ENCODE measurements at places on chromosomes 4 and X.

GRCh38 chrX:44332437-44332836 lies 11.0 kb downstream of the EFHC2 start:
- no peak for DNase-seq

GRCh38 chr4:2940267-2941137 lies 22.7 kb downstream of the NOP14 start:
- DNase-seq = no peak

GRCh38 chrX:44876086-44876485 lies 3.1 kb downstream of the KDM6A start:
- no peak for DNase-seq

DNA sequence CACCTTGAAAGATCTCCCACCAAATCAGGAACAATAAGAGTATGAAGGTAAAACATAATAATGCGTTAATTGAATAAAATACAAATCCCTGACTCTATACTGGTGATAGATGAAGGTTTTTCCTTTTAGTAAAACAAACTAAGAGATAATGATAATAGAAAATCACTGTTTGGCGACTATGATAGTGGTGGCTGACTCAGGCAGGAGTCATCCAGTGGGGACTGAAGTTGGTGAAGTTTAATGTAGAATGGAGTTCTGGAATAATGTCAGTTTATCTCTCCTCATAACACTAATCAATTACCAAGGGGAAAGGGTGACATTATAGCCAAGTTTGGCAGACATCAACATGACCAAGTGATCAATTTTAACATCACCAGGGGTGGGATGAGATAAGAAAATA lies 21.3 kb downstream of the ABCG2 start:
- no peak for DNase-seq

DNA sequence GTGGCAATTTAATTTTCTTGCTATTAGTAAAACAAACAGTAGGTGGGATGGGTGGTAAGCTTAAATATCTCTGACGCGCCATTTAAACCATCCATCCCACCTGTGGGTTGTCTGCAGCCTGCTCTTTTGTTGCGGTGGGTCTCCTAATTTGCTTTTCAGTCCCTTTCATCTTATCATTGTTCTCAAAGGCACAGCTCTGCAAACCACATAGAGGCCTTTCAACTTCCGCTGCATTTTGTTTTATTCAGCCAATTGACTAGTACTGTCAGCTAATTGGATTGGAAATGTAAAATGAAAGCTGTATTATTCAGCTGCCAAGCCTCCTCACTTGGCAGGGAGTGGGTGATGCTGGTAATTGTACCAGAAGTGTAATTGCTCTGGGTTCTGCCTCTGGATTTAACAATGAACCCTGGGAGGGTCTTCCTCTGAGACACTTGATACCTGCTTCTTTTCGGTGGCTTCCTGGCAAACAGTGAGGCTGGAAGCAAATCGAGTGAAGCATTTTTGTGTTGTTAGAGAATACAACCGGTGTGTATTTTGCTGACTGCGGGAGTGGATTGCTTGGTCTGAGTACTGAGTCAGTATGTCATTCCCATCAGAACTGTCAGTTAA lies 165.6 kb downstream of the FRAS1 start:
- DNase-seq = no peak

DNA sequence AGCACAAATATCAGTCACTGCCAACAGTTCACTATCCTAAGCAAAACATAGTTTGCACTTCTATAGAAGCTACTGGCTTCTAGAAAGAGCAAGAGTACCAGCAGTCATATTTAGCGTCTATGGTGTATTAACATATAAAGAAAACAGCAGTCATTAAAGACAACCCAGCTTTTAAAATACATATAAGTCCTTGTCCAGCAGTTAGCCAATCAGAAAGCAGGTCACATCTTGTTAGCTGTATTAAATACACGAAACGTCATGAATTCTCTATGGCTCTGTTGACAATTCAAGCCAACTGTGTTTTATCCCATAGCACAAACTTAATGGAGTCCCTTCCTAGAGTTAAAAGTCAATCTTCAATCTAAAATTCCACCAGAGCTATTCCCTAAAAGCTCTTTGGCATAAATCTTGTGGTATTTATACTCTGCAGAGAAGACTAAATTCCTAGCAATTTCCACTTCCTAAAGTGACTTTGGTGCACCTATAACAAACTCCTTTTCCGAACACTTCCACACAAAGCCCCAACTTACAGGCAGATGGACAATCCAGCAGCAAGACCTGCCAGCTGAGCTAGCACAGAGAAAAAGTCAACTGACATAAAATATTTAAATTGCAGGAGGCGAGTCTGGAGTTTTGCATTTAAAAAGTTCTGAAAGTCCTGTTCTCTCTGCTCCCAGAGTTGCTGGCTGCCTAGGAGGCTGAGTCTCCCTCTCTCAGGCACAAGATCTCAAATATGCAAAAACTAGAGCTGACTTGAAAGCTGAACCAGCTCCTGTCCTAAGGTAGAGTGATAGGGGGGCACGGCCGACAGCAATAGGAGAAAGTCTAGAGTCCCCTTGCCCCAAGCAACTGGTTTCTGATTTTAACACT lies 1.3 kb downstream of the LDB2 start:
- no peak for DNase-seq

DNA sequence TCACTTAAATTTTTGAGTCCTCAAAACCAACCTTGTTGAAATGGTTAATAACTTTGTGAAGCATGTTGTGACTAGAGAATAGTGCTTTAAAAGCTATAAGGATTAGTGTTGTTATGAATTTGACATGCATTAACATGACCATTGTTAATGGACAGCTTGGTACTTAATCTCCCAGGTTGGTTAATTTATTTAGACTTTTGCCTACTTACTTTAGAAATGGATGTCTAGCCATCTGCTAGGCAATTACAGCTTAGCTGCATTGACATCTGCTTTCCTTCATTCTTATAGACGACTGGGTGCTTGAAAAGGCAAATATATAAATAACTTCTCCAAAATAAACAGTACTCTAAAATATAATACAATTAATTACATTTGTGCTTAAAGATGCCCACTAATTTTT lies 368.0 kb downstream of the CCSER1 start:
- DNase-seq = no peak

DNA sequence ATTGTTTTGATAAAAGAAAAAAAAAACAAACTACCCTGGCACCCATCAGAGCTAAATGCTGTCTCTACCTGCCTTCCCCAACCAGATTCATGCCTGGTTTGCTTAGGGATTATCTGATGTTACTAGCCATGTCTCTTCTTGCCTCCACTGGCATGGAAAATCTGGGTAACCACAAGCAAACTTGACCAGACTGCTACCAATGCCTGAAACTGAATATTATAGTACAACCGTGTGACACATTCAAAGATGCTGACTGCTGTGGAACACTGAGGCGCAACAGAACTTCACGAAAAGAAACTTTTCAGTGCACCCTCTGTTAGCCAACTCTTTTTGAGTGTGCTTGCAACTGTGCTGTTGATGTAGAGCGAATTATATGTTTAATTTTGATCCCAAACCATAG lies 228.1 kb downstream of the CBR4 start:
- DNase-seq = no peak

GRCh38 chr4:11585506-11585905 lies 156.8 kb upstream of the HS3ST1 start:
- DNase-seq = no peak

GRCh38 chr4:149164282-149164681 lies 651.4 kb downstream of the IQCM start:
- no peak for DNase-seq

DNA sequence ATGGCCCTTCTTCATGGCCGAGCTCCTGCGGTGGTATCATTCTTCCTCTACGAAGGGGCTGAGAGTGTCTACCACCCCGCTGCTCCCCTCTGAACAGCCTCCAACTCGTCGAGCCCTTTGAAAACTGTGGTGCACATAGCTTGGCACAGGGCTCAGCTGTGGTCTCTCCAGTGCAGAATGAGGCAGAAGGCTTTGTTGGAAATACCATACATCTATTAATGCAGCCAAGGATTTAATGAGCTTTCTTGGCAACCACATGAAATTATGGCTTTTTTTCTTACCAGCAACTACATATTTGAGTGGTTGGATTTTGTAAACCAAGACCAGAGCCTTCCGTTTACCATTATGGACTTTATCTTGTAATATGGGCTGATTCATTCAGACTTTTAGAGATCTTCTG lies 61.7 kb upstream of the CBR4 start:
- no peak for DNase-seq

DNA sequence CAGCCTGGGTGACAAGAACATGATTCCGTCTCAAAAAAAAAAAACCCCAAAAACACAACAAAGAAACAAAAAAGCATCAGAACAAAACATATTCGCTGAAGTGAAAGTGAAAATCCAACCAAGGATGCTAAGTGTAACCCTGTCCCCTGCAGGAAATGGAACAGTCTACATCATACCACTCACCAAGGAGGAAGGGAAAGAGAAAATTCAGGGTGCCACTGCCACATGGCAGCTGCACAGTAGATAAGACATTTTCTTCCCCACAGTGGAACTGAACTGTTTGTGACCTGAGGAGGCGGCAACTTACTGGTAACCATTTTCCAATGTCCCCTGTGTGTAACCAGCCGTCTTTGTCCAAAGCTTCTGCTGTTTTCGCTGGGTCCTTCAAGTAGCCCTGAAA lies 28.2 kb upstream of the CENPU start:
- DNase-seq = no peak

DNA sequence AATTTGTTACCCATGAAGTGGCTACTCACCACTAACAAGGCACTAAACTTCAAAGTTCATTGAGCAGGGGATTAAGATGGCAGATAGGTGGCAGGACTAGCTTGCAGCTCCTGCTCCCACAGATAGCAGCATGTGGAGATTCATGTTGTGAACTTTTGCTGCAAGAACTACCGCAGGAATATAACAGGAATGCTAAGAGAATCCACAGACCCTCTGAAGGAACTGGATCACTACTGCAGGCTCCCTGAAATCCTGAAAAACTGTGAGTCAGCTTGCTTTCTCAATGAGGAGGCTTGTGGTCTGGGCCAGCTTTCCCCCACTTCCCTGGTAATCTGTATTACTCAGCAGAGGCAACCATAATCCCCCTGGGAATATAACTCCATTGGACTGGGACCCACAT lies 118.5 kb upstream of the VCX2 start:
- DNase-seq = no peak

GRCh38 chr4:53490965-53491622 lies 100.2 kb downstream of the LNX1 start:
- no peak for DNase-seq

DNA sequence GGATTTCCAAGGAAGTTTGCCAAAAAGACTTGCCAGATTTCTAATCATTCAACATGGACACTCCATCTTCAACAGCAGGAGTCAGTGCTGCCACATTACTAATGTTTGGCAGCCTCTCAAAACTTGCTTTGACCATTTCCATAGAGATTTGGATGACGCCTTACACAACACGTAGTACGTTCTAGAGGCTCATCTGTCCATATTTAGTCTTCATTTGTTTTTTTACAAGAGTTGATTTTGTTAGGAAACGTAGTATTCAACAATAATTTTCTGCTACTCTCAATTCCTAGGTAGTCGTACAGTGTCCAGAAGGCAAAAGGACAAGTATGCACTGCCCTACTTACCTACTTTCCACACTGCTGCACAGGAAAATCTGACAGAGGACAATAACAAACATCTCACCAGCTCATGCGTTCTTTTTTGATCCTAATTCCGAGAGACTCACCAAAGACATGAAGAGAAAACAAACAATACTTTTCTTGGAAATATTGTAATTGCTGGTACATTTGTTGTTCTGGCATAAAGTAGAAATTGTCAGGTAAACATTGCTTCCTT lies 117.3 kb downstream of the SNCA start:
- no peak for DNase-seq

DNA sequence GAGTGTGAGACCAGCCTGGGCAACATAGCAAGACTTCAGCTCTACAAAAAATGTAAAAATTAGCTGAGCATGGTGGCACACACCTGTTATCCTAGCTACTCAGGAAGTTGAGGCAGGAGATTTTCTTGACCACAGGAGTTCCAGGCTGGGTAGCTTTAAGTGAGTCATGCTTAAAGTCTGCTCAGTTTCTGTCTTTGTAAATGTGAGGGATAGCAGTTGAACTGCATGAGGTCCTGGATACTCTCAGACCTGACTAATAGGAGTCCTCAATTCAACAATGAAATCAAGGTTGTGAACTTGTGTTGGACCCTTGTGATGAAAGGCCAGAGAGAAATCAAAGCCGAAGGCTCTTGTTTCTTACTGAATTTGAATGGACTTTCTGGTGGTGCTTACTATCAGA lies 45.2 kb downstream of the STARD8 start:
- no peak for DNase-seq

- no peak for DNase-seq
Observed at GRCh38 chr4:163649557-163650091, 155.1 kb downstream of the TMA16 start.

GRCh38 chr4:135508006-135508714 lies 1306.6 kb upstream of the PABPC4L start:
- no peak for DNase-seq

GRCh38 chr4:99645036-99645435 lies 12.6 kb downstream of the C4orf54 start:
- no peak for DNase-seq

Data from activated T-helper 1 cell treated with anti-CD3 and anti-CD28 coated beads, Interleukin-2, amount 50 U/mL, for 16 hours (primary cell).